ENCODE measurements at places on chromosomes 6 and 20.
A peak's percentile ranks its signal among the peaks of the same experiment; 100 is the strongest.

GRCh38 chr6:106702451-106703110 is 73.2 kb downstream of the QRSL1 start:
- DNase-seq: no peak

- no peak for DNase-seq
Measured at GRCh38 chr6:37875561-37876309, 56.2 kb downstream of the ZFAND3 start.

GRCh38 chr6:19530188-19530587 is 307.0 kb upstream of the ID4 start:
- no peak for DNase-seq

DNA sequence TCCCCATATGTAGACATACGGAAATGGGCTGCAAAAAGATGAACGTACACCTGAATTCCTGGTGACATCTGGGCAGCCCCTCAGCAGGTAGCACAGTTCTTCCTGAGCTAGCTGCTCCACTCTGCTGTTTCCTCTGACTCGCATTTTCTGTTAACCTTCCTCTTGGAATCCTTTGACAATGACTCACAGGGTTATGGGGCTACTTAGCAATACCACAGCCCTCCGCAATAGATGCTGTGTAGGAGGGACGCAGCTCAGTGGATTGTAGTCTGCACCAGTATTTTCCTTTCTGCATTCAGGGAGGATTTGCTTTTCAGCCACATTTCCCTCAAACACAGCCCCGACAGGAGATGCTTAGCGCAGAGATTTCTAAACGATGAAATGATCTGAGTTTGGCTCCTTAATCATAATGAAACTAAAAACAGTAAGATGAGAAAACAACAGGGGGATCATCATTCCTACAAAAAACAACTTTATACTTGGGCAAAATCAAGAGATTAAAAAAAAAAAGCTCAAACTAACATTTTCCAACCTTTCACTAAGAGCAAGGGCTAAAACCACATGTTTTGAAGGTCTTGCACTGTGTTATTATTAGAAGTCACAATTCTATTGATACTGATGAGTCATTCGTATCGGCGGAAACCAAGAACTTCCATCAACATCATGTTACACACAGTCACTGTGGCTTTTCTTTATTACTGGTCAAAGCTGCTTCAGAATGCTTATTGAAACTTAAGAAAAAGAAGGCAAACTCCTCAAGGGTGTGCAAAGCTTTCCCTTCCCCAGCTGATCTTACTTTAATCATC is 12.2 kb downstream of the BACH2 start:
- DNase-seq: peak; percentile 61

DNA sequence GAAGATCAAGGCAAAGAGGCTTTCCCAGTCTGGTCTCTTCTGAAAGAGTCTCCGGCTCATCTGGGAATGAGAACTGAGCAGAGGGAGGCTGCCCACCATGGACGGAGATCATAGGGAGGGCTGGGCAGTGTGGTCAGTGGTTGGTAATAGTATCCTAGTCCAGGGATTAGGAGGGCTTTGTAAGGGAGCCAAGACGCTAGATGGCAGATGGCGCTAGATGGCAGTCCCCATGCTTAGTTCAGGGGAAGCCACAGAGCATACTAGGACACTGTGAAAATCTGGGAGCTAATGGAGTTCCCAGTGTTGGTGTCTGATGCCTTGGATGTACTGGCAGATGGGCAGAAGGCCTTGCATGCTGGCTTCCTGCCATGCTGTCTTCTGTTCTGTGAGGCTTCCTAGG is 21.7 kb upstream of the DAAM2 start:
- DNase-seq: no peak

- no peak for DNase-seq
Measured at GRCh38 chr6:44185953-44186634, 27.5 kb downstream of the CAPN11 start.

GRCh38 chr6:159691963-159692287 is 1.1 kb downstream of the SOD2 start:
- DNase-seq: no peak

DNA sequence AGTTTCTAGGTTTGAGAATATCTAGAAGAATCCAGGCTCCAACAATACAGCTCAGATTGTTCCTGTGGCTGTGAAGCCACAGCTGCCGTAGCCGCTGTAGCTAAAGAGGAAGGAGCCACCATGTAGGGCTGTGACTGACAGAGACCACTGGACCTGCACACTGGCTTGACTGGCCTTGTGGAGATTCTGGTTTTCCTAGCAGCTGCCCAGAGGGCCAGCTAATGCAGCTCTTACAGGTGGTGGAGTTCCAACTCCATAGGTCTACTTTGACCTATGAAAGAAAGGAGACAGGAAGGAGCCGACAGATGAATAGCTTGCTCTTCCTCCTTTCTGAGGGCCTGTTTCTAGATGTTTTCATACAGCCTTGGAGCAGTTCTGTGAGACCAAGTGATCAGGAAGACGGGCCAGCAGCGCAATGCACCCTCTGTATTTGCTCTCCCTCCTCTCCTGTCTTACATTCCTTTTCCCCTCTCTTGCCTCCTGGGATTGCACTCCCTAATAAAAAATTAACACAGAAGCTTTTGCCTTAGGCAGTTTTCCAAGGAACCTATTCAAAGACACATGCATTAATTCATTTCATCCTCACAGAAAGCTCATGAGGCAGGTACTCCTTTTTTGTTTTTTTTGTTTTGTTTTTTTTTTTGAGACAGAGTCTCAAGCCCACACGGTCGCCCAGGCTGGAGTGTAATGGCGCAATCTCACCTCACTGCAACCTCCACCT is 51.8 kb upstream of the MYB start:
- DNase-seq: no peak

- DNase-seq: no peak
Measured at GRCh38 chr20:13461849-13462458, 176.8 kb downstream of the TASP1 start.

- no peak for DNase-seq
Measured at GRCh38 chr6:22236626-22237414, 60.0 kb downstream of the PRL start.

GRCh38 chr6:69880601-69881000 is 14.2 kb downstream of the COL19A1 start:
- no peak for DNase-seq

GRCh38 chr6:134415656-134416055 is 97.7 kb upstream of the SGK1 start:
- no peak for DNase-seq

DNA sequence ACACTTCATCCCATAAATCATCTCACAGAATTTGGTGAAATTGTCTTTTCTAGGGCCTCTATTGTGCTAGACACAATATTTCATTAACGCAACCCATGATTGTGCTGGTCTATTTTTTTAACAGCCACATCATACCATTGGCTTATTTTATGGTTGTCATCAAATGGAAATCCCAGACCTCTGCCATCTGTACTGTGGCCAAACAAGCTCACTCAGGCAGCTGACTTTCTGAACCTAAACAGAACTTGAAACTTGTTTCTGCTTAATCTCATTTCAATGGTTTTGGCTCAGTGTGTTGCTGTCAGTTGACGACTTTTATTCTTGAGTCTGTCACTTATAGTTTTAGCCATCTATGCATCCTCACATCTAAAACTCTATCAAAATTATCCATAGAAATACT is 111.8 kb downstream of the HAO1 start:
- DNase-seq: no peak

- no peak for DNase-seq
Measured at GRCh38 chr20:59508729-59509128, 95.6 kb upstream of the PHACTR3 start.

Measured in H9 (cell line).